ENCODE measurements at places on chromosomes 3 and 15. TPM values are rescaled to one million over a fixed set of nuclear protein-coding genes. Genes with fewer than 3 reads are reported as not detected.

The CSTA gene
- total RNA-seq = 22.3 TPM

The CHAC1 gene
- total RNA-seq = 4.4 TPM

The GALNT15 gene
- total RNA-seq = 10.3 TPM

The LRRC2 gene
- 2.9 TPM for total RNA-seq

The RPP25 gene
- 20.2 TPM for total RNA-seq

The CACNA1D gene
- 47.2 TPM for total RNA-seq

The SLC24A5 gene
- total RNA-seq = 0.84 TPM

The SEMA7A gene
- 5.4 TPM for total RNA-seq

The DPPA2 gene
- total RNA-seq = not detected

The NKIRAS1 gene
- 8.4 TPM for total RNA-seq

The CYP8B1 gene
- total RNA-seq = not detected

The SKOR1 gene
- 0.52 TPM for total RNA-seq

The GABRB3 gene
- total RNA-seq = 3.2 TPM

The ZNF385D gene
- total RNA-seq = 9.4 TPM

The CLDN16 gene
- total RNA-seq = 0.14 TPM

The CCR3 gene
- 0.43 TPM for total RNA-seq

DNA sequence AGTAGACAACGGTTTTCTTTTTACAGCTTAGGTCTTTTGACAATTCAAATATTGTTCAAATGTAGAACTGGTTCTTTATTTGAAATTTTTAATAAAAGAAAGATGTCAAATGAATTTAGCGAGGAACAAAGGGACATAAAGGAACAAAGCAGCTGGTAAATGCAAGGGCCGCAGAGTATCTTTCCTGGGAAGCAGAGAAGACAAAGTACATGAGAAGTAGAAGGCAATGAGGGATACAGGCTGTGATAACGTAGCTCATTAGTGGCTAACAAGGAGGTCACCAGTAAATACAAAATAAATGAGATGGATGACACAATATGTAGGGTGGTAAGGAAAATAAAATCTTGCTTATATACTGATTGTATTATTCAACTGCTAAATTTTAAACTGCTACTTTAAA, 762.8 kb downstream of the VGLL3 start:
- no peak for DNase-seq

DNA sequence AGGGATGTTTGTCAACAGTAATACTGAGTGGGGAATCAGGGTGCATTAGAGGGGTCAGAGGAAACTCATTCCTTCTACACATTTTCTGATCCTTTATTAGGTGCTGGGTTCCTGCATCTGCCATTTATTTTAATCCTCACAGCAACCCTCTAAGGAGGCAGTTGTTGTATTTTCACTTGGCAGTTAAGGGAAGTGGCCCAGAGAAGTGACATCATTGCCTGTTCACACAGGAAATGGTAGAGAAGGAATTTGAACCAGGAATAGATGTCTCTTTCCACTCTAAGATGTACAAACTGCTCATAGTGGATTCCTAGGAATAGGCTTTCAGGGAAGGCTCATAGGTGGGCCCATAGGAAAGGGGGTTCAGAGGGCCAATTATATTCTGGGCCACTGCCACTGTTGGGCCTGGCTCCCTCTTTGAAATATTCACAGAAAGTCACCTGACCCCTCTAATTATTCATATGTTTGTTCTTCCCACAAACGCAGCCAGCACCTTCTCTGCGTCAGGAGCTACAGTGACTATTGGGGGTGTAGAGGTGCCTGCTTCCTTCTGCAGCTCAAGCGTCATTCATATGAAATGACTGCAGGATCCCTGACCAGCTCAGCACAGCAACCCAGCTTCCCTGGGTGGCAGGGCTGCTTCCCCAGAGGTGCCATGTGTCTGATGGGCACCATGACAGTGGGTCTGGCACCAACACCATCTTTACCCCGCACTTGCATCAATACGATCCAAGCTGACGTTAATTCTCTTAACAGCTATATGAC, 163.9 kb upstream of the SMAD3 start:
- DNase-seq = no peak

- no peak for DNase-seq
These were observed 38.8 kb downstream of the CBLB start for GRCh38 chr3:105829871-105830622.

- no peak for DNase-seq
These were observed 304.7 kb upstream of the ROBO2 start for GRCh38 chr3:76735152-76735551.

GRCh38 chr3:196186651-196187573, 24.3 kb downstream of the ZDHHC19 start:
- no peak for DNase-seq

DNA sequence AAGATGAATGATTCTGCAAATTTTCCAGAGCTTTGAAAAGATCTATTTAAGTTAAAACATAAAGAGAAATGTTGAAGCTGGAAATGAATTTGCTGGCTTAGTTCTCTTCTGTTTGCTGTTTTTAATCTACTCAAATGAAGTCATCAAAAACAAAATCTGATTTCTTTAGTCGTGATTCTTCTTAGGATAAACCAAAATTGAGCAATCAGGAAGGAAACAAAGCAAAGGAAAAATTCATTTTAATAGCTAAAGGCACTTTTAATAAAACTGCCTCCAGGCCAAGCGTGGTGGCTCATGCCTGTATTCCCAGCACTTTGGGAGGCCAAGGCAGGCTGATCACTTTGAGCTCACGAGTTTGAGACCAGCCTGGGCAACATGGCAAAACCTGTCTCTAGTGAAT, 91.2 kb downstream of the DUT start:
- no peak for DNase-seq

- no peak for DNase-seq
These were observed 30.9 kb downstream of the UBE3A start for GRCh38 chr15:25407950-25408349.

DNA sequence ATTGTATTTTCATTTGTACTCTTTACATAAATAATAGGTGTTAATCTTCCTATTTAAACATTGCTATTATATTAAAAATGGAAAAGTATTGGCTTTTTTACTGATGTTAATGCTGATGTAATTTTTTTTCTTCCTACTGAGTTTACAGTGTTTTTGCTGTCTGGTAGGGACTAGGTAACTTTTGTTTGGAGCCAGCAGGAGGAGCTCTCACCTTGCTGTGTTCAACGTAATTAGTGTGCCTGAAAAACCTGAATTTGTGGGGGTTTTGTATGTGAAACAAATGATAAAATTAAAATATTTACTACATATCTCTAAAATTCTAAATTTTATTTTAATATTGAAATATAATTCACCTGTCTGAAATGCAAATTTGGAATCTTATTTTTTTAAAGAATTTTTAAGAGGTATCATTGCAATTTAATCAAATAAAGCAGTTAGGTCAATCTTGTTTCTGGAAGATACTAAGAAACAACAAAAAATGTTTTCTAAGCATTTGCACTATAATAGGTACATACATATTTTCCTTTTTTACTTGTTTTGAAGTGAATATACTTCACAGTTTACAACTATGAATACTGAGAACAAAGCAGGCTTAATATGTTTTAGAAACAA, 48.8 kb downstream of the EPHA6 start:
- DNase-seq = no peak

DNA sequence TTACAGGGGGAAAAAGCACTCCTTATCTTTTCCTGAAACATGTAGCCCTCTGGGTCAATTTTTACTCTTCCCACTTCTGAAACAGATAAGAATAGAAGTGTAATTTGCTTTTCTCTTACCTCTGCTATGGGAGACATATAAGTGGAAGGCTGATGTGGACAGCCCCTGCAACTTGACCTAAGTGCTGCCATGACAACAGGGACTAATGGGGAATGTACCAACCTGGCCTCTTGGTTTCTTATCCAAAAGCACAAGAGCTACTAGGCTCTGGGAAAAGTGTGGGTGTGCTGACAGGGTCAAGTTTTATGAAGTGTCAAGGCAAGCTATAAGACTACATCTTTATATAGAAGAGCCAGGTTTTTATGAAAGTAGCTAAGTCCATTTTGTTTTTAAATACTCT, 1246.5 kb downstream of the OTOL1 start:
- DNase-seq = no peak

GRCh38 chr3:127796831-127797150, 25.5 kb downstream of the MGLL start:
- DNase-seq = peak; percentile 46

DNA sequence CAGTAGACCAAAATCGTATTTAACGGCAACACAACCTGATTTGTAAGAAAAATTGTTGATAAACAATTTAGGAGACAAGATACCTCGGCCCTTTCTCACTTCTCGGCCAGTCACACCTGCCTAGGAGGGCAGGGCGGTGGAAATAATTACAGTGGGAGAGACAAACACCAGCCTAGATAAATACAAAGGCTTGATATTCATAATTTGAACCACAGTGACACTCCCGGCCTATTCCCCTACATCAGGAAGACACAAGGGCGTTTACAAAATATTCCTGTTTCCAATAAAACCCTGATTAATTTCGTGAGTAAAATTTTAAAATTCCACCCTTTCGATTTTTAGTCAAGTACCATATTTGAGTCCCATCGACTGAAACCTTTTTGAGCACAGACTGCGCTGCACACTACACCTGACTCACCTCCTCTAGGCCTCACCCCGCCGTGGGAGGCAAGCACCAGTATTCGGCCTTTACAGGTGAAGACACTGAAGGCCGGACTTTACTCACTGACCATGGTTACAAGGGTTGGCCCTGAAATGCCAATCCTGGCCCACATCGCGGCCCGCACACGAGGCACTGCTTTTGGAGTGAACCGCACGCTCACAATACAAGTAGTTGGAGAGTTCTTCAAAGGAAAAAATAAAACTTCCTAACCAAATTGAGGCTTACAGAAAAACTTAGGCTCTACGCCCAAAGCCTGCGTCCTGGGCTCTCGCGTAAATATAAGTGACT, 794 bp downstream of the ARPP19 start:
- peak; percentile 73 for DNase-seq

GRCh38 chr3:120742849-120743365, 363 bp downstream of the GTF2E1 start:
- peak; percentile 77 for DNase-seq

DNA sequence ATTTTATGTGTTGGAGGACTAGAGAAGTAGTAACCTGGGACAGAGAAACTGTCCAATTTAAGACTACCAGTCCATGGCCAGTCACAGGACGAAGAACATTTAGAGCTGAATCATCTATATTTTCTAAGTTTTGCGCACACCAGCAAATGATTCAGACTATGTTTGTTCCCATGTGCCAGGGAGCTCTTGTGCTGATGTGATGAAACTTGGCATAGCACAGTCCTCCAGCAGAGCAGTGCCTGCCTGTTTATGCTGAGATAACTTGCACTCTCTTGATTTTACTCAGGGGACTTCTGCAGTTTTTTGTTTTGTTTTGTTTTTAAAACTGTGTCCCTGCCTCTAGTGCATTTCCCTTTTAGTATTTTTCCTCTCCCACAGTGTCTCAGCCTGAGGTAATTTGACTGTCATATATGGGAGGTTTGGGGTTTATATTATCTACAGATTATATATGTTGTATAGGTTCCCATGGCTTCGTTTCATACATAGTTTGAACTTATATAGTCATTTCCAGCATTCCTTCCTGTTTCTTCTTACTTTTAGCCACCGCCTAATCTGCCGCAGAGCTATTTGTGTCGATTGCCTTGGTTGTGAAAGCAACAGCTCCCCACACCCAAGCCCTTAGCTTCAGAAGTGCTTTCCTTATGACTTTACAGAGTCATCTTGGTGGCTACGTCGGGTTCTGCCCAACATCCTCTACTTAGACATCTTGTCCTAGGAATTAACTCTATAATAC, 45.5 kb downstream of the PPM1L start:
- no peak for DNase-seq

GRCh38 chr3:171383206-171384018, 76.8 kb downstream of the TNIK start:
- DNase-seq = no peak

DNA sequence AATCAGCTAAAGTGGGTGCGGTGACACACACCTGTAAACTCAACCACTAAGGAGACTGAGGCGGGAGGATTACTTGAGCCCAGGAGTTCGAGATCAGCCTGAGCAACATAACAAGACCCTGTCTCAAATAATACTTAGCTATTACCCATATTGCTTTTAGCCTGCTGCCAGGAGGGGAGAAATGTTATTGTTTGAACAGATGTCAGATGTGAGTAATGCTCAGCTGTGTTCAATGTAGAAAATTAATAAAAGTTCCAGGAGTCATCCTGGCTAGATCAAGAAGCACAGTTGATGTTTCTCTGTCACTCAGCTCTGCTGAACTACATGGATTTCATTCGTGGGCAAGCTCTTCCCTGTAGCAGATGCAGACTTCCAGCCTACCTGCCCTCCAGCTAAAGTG, 22.2 kb downstream of the LSM3 start:
- DNase-seq = no peak

DNA sequence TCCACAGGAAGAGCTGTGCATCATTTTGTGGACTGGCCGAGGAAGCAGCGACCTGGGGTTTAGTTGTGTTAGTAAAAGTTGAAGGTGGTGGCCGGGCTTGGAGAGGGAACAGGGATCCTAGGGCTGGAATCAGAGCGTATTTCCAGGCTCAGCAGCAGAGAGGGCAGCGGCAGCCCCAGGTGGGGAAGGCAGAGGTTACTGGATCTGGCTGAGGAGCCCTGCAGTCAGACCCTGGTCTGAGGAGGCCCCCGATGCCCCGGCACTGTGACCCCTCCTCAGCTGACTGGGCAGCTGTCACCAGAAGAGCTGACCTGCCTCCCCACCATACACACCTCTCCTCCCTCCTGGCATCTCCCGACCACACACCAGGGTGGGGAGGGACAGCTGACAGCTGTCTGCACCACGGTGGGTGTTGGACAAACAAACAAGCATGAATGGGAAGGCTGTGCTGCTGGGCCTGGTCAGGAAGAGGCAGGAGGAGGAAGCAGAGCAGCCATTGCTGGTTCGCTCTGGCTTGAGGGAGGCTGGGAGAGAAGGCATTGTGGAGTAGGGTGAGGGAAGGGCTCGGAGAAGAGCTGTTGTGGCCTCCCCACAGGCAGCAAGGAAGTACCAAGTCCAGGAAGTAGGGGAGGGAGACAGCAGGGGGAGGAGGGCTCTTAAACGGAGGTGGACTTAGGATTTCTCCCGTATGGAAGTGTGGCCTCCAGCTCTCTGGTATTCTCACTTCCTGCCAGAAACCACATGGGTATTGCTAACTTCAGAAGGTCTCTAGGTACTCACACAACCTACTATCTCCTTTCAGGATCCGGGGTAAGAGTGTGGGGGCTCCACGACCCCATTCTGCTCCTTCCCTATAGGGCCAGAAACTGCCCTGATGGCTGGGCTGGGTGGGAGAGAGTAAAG, 49.5 kb upstream of the HACD2 start:
- DNase-seq = no peak

- DNase-seq = no peak
These were observed 27.7 kb upstream of the IL20RB start for GRCh38 chr3:136929977-136930670.

GRCh38 chr3:17023006-17023664, 138.4 kb downstream of the PLCL2 start:
- DNase-seq = no peak

- no peak for DNase-seq
These were observed 189.0 kb downstream of the VGLL3 start for GRCh38 chr3:86801921-86802320.

DNA sequence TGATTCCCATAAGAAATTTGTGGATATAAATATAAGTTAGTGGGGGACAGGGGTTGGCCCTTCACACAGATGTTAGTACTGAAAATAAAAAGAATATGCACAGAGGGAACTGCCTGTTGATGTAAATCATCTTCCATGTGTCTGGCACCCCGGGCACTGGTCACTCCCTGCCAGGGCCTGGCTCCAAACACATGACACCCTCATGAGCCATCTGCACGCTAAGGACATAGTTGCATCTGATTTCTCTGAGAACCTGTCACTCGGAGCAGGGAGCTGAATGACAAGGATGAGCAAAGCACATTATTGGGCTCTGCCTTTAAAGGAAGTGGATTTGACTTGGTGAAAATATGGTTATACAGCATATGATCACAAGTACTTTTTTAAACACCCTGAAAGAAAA, 66.2 kb upstream of the TSC22D2 start:
- no peak for DNase-seq

GRCh38 chr3:136078421-136079364, 113.2 kb downstream of the PPP2R3A start:
- DNase-seq = no peak

Measured in upper lobe of right lung (tissue), 1 donor.